ENCODE measurements at places on chromosomes 4 and X. TPM values are rescaled to one million over a fixed set of nuclear protein-coding genes. Genes with fewer than 3 reads are reported as not detected.
A peak's percentile ranks its signal among the peaks of the same experiment; 100 is the strongest.

Gene PRKG2
- not detected for total RNA-seq

Gene AMTN
- not detected for total RNA-seq

Gene HMX1
- not detected for total RNA-seq

Gene WDFY3
- total RNA-seq: 35.4 TPM

- no peak for DNase-seq
These were observed 15.1 kb upstream of the EXOC1 start for GRCh38 chr4:55838356-55838755.

GRCh38 chr4:35789899-35790574, 454.3 kb downstream of the ARAP2 start:
- DNase-seq: no peak

GRCh38 chr4:174199735-174200134, 83.7 kb downstream of the FBXO8 start:
- DNase-seq: no peak

GRCh38 chr4:180106122-180106521, 2137.1 kb upstream of the TENM3 start:
- no peak for DNase-seq

- no peak for DNase-seq
These were observed 14.4 kb downstream of the ADRA2C start for GRCh38 chr4:3780347-3781171.

GRCh38 chr4:2835978-2836377, 7.7 kb upstream of the ADD1 start:
- no peak for DNase-seq

- no peak for DNase-seq
These were observed 68.5 kb downstream of the CYTL1 start for GRCh38 chr4:4950561-4951290.

DNA sequence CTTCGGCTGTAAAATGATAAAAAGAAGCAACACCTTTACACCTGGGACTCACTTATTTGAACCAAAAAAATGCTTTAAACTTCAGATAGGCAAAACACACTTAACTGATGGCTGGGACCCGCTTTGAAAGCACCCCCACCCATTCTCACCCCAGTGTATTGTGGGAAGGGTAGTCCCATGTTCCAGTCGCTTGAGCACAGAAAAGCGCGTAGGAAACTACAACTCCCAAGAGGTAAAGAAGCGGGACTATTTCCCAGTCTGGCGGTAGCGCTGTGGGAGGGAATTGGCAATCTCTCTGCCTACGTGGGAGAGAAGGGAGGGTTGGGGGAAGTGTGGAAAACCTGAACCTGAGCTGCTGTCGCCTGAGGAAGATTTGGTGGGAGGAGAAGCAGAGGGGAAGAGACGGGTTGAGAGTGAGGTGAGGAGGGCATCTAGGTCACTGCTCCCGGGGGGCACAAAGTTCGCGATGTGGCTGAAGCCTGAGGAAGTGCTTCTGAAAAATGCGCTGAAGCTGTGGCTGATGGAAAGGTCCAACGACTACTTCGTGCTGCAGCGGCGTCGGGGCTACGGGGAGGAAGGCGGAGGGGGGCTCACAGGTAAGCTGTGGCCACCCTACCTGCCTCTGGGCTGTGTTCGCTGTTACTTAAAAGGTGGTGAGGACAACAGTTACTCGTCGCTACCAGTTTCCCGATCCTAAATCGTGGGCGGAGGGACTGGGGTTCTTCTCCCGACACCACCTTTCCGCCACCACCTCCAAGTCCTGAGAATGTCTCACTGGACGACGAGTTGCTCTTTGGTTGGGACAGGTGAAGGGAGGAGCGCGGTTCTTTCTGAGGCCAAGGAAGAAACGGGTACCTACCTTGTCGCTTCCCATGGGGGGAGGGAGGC, at the start of gene TBC1D8B:
Gene TBC1D8B, plus strand, starts transcription at position 286 of the 888 bp plus-strand sequence. Its CDS starts 181 bp downstream, at position 467.
- DNase-seq: peak; percentile 72

- DNase-seq: no peak
These were observed 44.6 kb upstream of the LINC00632 start for GRCh38 chrX:140664939-140665338.

Gene AKAP14
- total RNA-seq: 2.7 TPM

Gene MAGEA8
- total RNA-seq: not detected

DNA sequence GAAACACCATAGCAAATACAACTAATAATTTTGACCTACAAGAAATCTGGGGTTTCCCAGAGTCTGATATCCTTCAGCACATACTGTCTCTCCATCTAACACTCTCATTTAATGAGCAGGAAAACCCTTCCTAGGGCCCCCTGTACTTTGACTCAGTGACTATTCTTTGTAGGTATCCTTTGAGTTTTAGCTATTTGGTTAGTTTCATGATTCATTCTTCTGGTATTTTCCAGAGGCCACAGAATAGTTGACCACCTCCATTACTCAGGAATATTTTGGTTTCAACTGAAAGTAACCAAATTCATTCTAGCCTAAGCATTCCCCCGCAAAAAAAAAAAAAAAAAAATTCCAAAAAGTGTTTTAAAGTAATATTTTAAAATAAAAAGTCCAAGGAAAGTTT, 140.0 kb downstream of the IDS start:
- DNase-seq: no peak

- peak; percentile 37 for DNase-seq
These were observed 7.0 kb upstream of the TRPC5OS start for GRCh38 chrX:111868726-111869638.

GRCh38 chrX:141839856-141840255, 1.7 kb downstream of the MAGEC3 start:
- no peak for DNase-seq

Gene KCNIP4
- not detected for total RNA-seq

DNA sequence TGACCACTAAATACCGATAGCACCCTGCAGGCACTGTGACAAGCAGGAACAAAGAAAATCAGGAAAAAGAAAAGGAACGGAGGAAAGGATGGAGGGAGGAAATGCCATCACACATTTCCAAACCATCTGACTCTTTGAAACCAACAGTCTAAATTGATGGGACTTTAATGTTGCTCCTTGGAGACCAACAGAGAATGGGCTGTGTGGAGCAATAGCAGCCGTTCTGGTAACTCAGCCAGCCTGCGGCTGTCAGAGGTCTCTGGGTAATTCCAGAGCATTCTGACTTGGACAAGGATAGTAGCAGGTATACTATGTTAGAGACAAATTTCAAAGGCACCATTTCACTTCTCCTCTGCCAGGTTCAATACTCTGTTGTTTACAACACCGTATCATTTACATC, 18.0 kb downstream of the PARM1 start:
- no peak for DNase-seq

DNA sequence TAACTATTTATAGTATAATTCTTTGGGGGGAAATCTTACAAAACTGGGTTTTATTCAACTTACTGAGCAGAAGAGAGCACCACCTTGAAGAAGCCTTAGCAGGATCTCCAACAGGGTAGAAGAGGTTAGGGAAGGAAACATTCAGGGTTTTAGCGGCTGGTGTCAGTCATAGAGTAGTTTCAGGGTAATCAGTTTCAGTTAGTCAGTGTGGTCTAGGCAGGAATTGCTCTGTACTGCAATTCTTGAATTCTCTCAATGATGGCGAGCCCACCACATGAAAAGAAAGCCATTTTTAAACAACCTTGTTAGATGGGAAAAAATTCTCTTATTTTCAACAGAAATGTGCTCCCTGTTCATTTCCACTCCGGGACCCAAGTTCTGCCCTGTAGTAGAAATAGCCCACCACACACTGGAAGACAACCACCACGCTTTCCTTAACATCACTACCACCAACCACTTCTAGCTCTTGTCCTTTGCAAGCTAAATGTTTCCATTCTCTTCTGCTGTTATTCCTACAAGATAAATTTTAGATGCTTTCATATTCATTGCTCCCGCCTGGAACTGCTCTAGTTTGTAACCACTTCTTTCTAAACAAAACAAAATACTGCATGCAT, 25.9 kb downstream of the COL25A1 start:
- DNase-seq: no peak

DNA sequence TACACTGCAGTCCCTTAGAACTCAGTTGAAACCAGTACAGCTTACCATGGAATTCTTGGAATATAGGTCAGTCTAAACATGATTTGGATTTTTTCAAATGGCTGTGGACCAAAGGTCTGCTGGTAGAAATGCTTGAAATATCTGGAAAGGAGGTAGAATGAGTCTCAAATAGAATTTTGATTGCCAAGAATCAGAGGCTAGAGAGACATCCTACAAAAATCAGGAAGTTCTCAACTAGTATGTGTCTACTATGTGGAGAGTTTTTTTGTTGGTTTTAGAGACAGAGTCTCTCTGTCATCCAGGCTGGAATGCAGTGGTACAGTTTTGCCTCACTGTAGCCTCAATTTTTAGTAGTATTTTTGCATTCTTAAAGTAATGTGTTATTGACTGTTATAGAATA, 53.6 kb downstream of the PAQR3 start:
- DNase-seq: no peak

DNA sequence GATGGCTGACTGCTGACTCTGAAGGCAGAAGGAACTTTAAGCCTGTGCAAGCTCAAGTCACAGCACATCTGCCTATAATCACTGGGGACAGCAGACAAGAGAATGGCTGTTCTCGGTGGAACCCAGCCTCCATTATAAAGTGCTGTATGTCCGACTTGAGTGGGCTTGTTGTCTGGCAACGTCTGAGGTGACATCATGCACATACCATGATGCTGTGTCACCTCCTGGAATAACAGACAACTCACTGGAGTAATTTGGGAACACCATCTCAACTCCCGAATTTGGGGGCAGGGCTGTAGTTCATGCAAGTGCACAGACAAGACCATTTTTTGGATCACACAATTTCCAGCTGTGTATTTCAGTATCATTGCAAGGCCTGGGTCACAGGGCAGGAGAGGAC, 59.8 kb upstream of the GPM6B start:
- DNase-seq: no peak

- no peak for DNase-seq
These were observed 159.9 kb downstream of the MGST2 start for GRCh38 chr4:139825523-139826014.

GRCh38 chrX:138191998-138192397, 519.5 kb downstream of the FGF13 start:
- no peak for DNase-seq

- no peak for DNase-seq
These were observed 594.1 kb downstream of the GLUD2 start for GRCh38 chrX:121641560-121641959.

- peak; percentile 82 for DNase-seq
These were observed 1.0 kb downstream of the LIMCH1 start for GRCh38 chr4:41538887-41539498.

DNA sequence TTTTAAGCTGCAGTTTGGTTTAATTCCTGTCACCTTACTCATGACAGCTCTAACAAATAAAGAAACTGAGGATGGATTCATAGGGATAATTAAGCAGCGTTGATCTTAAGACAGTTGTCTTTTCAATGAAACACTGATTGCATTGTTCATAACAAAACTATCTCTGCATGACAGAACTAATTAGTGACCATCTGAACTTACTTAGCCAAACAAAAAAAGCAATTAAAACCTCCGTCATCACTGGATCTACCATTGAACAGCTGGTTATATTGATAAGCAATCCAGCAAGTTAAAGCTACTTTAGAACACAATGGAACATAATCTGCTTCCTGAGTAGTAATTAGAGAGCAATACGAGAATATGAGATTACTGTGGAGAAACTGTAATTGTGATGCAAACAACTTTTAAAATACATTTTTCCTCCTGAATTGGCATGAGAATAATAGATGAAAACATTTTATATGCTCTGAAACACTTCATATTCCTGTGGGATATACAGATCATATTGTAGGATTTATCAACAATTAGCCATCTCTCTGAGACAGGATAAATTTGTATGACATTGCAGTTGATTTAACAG, 2576.8 kb downstream of the PCDH7 start:
- no peak for DNase-seq

GRCh38 chr4:3505231-3505630, 27.0 kb downstream of the LRPAP1 start:
- DNase-seq: no peak

DNA sequence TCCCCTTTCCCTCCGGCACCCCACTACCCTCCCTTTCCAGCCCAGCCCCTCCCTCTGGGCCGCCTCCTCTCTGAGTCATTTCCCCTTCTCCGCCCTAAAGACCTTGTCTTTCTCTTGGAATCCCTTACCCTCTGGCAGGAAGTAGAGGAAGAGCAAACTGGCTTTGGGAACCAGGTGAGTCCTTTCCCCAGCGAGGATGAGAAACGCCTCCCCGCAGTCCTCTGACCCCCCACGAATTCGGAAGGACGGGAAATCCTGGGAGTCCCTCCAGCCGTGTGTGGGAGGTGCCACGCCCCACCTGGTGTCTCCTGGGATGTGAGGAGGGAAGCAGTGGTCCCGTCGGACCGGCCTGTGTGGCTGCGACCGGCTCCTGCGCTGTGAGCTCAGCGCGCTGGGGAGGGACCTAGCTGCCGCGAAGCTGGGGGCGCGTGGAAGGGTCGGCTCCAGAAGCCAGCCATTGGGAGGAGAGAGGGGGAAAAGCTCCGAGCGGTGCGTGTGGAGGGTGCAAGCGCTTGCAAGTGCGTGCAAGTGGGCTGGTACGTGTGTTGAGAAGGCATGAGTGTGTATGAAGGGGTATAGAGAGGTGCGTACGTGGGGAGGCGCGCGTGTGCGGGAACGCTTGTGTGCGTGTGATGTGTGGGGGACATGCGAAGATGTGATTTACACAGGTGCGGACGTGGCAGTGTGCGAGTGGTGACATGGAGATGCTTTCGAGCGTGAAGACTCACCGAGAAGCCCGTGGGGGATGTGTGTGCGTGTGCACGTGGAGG, 46.3 kb downstream of the TEX13B start:
- DNase-seq: peak; percentile 40

DNA sequence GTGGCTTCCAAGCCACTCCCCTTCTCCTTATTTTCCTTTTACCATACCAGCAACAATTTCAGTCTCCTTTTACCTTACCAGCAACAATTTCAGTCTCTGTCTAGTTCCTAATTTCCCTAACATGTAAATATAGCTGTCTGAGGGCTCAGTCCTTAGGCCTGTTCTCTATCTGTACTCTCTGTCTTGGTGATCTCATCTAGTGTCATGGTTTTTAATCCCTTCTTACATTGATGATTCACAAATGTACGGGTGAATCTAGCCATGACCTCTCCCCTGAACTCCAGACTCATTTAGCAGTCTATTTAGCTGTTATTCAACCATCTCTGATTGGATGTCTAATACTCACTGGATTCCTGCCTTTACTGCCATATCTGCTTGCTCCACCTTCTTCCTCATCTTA, 7.2 kb downstream of the IL15 start:
- no peak for DNase-seq

Gene CSAG2
- not detected for total RNA-seq

Gene STARD8
- total RNA-seq: 2.2 TPM

Measured in PC-9 (cell line).